Stimulated activated CD4-positive, alpha-beta T cell treated with anti-CD3 and anti-CD28 coated beads, Interleukin-1b, Interleukin-23, amount 100 ng/mL, for 4 hours (primary cell): ENCODE measurements at places on chromosomes 7 and 10.

GRCh38 chr10:53601260-53601875 is 828.8 kb upstream of the MBL2 start:
- DNase-seq, result no peak

DNA sequence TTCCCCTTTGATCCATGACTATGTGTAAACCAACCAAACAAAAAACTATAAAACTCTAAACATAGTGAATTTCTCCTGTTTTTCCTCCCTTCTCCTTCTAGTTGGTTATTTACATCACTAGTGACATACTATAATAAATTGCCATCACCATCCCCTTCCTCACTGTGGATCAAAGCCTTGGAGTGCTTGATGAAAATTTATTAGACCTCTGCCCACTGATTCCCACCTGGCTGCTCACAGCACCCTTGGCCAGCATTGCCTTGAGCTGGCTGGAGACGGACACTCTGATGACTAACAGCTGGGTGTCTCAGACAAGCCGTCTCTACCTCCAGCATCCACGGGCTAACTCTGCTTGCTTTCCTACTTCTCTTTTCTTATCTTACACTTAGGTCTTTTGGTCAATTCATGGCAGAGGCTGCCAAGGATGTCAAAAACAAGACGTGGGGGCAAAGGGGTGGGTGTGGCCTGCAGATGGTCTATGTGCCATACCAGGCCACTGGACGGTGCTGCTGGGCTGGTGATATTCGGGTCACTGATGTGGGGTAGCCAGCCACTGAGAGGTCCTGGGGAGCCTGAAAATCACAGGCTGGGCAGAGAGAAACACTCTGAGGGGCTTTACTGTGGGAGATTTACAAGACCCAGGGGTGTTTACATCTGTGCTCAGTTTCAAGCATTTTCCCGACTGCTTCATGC is 207.8 kb downstream of the TAX1BP1 start:
- no peak for DNase-seq

DNA sequence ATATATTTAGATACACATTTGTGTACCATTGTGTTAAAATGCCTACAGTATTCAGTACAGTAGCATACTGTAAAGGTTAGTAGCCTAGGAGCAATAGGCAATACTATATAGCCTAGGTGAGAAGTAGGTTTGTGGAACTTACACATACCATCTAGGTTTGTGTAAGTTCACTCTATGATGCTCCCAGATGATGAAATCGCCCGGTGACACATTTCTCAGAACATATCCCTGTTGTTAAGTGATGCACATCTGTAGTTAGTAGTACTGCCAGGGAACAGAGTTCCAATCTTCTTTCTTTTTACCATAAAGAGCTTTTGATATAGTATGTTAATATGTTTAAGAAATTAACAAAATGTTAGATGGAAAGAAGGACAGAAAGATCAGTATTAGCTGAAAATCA is 138.2 kb downstream of the SNX13 start:
- DNase-seq, result no peak

- no peak for DNase-seq
These were observed 672.3 kb downstream of the TNS3 start for GRCh38 chr7:46909601-46910051.

- DNase-seq, result no peak
These were observed 808.5 kb upstream of the CELF2 start for GRCh38 chr10:10209167-10209566.

DNA sequence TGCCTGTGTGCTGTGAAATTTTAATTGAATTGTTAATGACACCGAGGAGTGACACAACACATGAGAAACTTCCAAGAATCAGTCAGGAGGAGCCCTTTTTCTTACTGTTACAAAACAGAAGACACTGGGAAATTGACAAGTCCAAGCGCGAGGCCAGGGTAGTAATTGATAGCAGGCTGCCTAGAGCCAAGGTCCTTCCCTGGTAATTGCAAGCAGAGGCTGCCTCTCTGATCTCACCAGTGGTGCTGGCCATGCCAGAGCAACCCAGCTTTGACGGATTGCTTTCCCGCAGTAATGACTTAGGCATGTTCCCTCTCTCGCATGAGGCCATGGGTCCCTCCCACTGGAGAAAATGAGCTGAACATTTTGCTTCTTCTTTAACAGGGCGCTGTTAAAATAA is 111.5 kb downstream of the LRMDA start:
- DNase-seq, result no peak

GRCh38 chr10:73876157-73876556 is 1.8 kb upstream of the CAMK2G start:
- DNase-seq, result no peak

- no peak for DNase-seq
These were observed 68.9 kb downstream of the EBLN1 start for GRCh38 chr10:22148961-22149360.

- DNase-seq, result no peak
These were observed 154.7 kb downstream of the ARID5B start for GRCh38 chr10:62056219-62056618.

DNA sequence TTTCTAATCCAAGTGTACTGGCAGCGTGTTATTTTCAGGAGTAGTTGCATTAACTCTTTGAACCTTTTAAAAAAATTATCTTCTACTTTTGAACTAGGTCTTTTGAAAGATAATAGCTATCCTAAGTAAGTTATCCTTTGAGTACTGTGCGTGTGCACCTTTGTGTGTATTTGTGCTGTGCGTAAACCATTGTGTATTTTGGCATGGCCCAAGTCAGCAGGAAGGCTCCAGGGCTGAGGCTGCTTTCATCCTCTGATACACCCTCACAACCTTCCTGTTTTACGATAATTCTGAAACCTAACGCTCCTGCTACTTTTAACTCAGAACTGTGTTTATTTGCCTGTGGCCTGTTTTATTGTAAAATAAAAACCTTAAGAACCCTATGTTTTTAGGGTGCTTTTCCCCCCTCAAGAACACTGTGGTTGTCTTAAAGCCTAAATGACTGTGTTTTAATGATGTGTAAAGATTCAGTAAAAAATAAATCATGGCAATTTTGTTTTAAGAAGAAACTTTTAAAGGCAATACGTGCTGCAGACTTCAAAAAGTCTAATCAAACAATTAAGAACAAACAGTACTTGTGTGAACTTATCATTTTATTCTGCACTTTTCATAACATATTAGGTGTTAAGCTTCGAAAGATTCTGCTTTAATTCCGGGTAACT is 57.5 kb downstream of the HDAC9 start:
- DNase-seq, result no peak

DNA sequence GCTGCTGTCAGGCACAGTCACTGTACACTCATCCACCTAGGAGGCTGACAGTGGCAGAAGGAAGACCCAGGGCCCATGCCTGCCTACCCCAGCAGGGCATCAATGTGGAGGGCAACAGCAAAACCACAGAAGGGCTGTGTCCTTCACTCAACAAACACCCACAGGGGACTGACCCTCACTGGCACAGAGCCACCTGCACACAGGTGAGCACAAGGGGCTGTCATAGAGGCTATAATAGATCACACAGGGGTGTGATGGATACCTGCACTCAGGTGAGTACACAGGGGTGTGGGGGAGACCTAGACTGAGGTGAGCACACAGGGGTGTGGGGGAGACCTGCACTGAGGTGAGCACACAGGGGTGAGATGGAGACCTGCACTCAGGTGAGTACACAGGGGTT is 132.8 kb upstream of the TCERG1L start:
- DNase-seq, result no peak

GRCh38 chr7:11120068-11120664 is 146.5 kb downstream of the PHF14 start:
- DNase-seq, result no peak

DNA sequence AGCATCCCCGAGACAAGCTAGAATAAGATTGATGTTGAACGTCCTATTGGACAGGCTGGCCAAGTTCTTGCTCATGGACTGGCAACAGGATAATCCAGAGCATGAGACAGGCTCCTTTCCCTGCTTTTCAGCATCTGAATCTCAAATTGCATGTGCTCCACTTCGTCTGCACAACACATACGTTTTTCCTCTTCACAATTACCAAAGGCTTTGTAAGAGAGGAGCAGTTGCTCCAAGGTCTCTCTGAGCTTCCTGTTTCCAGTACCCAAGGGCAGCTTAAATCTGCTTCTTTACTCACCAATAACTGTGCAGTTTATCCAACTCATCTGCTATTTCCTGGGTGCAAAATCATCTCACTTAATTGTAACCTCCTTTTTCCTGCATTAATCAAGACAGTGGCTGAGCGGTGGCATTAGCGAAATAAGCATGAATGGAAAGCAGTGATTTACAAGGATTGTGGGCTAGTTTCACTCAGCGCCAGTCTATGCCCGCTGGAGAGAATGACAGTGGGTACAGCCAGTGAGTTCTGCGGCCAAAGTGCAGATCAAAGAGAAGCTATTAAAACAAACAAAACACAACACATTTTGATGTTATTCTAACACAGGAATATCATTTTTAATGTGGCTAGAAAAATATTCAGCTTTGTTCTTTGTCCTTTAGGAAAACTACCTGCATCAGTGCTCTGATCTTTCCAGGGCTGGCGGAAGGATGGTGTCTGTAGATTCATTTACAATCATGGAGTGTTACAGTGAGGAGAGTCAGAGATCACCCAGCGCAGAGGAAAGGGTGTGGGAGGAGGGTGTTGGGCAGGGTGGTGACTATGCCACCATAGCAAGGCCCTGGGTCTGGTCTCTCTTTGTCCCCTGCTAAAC is 79.8 kb downstream of the CHN2 start:
- DNase-seq, result no peak

GRCh38 chr10:14016011-14016536 is 314.6 kb downstream of the FRMD4A start:
- no peak for DNase-seq

DNA sequence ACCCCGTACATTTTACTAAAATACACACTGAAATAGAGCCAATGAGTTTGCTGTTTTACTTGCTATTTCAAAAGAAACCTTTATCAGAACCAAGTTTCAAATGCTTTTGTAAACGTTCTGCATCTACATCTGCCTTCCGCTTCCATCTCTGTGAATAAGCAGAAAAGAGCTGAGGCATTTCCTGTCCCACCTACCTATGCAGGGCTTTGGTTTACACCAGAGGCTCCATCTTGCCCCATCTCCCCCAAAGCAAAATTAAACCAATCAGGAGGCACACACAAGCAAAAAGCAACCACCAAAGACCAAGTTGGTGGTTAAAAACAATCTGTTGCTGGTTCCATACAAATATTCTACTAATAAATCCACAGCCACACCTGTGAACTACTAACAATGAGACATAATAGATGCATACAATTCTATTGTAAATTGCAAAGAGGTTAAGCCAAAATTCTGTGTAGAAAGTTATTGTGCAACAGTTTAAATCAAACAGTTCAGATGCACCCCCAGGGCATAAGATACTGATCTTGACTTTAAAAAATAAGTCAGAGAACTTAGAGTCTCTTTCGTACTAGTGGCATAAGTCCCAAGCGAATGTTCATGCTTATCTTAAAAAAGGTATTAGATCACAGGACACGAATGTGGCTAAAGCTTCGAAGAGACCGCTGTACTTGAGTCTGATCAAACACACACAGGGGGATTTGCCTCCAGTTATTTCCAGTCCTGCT is 83.9 kb downstream of the FGFR2 start:
- DNase-seq, result no peak

GRCh38 chr10:7170626-7171322 is 240.1 kb downstream of the SFMBT2 start:
- DNase-seq, result no peak

DNA sequence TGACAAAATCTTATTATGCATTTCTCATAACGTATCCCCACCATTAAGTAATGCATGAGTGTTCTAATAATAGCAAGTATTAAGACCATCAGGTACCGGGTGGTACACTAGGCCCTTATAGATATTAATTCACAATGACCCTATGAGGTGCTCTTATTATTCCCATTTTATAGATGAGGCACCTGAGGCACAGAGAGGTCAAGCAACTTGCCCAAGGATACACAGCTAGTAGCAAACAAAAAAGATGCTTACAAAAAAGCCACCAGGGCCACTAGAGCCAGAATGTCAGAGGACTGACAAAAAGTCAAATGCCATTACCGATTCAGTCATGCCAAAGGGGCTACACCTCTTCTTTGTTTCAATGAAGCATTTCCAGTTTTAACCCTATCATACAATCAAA is 5.9 kb downstream of the RSU1 start:
- no peak for DNase-seq

GRCh38 chr7:50714857-50715256 is 67.8 kb downstream of the GRB10 start:
- DNase-seq, result no peak

GRCh38 chr7:54037873-54038272 is 504.3 kb upstream of the VSTM2A start:
- DNase-seq, result no peak
